ENCODE measurements at places on chromosomes 1 and 21.

DNA sequence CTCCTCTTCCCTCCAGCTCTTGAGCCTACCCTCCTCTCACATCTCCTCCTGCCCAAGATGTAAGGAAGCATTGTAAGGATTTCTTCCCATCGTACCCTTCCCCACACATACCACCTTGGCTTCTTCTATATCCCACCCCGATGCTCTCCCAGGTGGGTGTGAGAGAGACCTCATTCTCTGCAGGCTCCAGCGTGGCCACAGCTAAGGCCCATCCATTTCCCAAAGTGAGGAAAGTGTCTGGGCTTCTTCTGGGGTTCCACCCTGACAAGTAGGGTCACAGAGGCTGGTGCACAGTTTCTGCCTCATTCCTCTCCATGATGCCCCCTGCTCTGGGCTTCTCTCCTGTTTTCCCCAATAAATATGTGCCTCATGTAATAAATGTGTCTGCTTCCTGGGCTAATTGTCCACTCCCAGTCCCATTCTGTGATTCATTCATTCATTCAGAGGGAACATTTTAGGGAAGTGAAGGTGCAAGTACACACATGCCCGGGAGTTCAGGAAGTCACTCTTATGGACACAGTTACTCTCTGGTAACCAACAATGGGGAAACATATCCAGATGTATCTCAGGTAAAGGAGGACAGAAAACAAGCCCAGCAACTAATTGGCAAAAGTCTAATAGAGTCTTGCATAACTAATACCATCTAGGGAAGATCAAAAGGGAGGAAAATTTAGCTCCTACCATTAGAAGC is 1.9 kb downstream of the SPRR4 start:
- DNase-seq, result no peak

- DNase-seq, result no peak
Observed at GRCh38 chr1:22131875-22132486, 10.9 kb downstream of the WNT4 start.

DNA sequence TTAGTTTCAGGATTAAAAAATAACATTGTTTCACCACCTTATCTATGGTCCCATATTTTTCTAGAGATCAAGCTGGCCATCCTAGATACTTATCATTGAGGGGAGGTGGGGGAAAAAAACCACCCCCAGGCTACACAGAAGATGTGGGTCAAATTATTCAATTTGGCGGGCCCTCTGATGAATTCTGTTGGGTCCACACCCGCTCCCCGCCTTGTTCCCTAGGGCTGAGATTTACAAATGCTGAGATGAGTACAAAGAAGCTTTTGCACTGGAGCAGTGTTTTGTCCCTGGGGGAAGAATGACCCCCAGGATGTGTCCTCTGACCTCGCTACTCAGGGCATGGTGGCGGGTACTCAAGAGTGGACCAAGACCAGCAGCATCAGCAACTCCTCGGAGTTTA is 246.9 kb upstream of the TMEM51 start:
- no peak for DNase-seq

- no peak for DNase-seq
Observed at GRCh38 chr1:63442141-63442475, 74.7 kb downstream of the ALG6 start.

- DNase-seq, result no peak
Observed at GRCh38 chr1:32241001-32241763, 5.8 kb upstream of the FAM167B start.

DNA sequence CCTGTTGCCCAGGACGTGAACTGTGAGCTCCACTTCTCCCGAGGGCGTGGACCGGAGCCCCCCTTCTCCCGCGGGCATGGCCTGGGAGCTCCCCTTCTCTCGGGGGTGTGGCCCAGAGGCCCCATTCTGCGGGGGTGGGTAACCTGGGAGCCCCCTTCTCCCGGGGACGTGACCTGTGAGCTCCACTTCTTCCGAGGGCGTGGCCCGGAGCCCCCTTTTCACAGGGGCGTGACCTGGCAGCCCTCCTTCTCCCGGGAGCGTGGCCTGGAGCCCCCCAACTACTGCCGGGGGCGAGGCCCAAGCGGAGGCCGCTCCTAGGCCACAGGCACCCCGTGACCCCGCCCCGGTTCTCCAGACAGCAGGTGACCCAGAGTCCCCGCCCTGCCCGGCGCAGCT is 320 bp downstream of the C1orf174 start:
- peak; percentile 4 for DNase-seq

DNA sequence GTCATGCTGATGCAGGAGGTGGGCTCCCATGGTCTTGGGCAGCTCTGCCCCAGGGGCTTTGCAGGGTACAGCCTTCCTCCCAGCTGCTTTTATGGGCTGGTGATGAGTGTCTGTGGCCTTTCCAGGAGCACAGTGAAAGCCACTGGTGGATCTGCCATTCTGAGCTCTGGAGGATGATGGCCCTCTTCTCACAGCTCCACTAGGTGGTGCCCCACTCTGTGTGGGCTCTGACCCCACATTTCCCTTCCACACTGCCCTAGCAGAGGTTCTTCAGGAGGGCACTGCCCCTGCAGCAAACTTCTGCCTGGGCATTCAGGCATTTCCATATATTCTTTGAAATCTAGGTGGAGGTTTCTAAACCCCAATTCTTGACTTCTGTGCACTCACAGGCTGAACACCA is 1188.6 kb downstream of the MRPL39 start:
- no peak for DNase-seq

GRCh38 chr1:216045400-216045799 is 377.8 kb downstream of the USH2A start:
- peak; percentile 90 for DNase-seq

DNA sequence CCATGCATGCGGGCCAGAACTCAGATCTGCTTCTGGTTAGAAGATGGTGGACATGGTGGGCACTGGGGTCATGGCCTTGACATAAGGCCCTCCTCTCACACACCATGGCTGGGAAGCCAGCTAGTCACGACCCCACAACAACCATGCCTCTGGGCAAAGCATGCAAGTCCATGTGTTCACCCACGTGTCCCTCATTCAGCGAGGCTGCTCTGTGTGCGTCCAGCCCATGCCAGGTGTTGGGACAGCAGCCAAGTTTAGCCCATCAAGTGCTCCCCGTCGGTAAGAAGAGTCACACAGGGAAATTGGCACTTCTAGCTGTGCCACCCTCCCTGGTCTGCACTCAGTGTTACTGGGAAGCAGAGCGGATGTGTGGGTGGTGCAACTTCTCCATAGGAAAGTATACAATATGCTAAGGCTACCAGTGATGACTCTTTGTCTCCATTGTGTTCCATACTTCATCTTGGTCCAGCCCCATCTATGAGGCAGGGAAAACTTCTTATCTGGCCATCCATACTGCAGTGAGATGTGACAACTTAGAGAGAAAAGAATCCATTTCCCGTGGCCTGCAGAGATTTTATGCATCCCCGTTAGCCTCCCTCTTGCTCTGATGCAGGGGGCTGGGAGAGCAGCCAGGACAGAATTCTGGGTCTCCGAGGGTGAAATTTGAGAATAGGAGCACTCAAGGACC is 198.0 kb downstream of the GRIK3 start:
- no peak for DNase-seq

GRCh38 chr1:187682112-187682511 is 853.4 kb downstream of the PLA2G4A start:
- no peak for DNase-seq

DNA sequence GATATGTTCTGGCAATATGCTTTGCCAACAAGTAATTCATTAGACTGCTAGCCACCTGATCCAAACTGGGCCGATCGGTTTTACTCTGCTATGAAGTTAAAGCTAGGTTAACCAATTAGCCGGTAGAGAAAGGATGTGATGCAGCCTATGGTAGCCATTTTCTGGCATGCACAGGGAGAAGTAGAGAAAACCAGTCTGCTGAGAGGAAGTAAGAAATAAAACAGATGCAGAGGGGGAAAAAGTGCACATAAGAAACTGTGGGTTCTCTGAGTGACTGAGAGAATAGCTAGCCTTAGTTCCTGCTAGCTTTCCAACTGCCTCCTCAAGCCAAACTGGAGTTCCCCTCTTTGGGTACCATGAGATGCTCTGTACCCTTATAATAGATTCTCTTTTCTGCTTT is 52.8 kb downstream of the ARID4B start:
- no peak for DNase-seq

GRCh38 chr1:216766633-216767327 is 43.6 kb upstream of the ESRRG start:
- peak; percentile 2 for DNase-seq

DNA sequence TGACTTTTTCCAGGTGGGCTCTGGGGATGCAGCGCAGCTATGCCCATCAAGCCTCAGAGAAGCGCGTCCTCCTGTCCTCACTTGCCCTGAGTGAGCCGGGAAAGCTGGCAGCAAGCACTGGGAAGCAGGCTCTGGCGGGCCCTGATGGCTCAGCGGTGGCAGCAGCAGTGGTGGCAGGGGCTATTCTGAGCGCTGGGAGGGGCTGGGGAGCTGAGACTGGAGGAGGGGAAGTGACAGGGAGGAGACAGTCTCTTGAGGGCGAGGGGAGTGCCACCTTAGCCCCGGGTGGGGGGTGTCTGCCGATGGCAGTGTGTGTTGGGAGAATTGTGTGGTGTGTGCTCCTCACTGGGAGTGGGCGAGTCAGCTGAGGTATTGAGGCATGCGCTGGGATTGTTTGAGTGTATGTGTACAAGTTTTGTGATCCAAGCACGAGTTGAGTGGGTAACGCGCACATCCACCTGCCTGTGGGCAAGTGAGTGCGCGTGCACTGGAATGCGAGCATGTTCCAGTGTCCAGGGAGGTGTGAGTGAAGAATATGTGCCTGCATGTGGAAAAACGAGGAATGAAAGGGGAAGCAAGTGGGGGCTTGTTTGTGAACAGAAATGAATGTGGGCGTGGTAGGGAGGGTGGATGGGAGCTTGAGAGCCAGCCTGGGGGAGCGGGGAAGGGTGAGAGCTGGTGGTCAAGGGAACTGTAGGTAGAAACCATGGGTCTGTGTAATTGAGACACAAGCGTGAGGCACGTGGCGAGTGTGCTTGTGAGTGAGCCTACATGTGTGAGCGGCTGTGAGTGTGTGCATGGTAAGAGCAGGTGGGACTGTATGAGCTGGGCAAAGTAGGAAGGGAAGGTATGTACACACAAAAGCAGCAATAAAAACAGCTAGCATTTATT is 2.9 kb upstream of the FOXO6 start:
- DNase-seq, result no peak

- no peak for DNase-seq
Observed at GRCh38 chr1:27100335-27101053, 54.4 kb downstream of the SLC9A1 start.

DNA sequence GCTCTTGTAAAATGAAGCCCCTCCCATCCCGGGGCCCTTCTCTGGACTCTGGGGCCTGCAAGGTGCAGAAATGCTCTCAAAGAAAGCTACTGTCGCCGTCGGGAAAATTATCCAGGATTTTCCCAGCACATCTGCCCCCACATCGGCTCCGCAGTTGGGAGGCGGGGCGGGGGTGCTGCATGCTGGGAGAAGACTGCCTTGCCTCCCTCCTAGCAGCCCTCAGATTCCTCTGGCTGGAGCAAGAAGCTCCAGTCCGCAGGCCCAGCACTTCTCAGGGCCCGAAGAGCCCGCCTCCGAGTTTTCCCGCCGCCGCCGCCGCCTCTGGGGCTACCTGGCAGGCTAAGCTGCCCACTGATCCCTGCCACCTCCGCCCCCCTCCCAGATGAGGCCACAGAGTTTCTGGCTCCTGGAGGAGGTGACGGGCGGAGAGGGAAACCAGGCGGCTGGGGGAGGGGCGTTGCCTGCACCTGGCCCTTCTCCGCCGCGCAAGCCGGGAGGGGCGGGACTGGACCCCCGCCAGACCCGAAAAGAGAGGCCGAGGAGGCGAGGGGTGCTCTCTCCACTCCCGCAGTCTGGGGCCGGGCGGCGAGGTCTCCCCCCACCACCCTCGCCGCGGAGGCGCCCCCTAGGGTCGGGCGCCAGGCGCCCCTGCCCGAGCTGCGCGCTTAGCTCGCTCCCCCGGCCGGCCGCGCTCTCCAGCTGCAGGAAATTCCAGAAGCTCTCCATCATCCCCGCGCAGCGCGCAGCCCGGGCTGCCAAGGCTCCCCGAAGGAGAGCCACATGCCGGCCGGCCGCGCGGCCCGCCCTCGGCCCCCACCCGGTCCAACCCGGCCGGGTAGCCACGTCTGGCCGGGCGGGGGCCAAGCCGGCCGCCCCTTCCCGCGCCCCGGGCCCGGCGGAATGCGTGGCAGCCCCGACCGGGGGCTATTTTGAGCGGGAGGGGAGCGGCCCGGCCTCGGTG is 28.8 kb downstream of the AHDC1 start:
- peak; percentile 74 for DNase-seq

DNA sequence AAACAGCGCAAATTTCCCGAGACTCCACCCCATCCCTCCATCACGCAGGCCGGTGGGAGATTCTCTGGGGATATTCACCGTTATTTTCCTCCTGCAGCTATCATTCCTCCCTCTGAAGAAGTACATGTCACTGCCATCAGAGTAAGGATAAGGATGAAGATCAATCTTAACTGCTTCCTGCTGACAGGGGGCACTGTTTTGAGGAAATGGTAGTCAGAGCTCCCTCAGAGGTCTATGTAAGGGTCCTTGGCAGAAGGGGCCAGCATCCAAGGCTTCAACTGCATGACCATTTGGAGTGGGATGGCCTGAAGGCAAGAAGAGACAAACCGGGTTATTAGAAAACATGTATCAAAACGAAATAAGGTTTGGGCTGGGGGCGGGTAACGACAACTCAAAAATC is 111.5 kb downstream of the KCNK1 start:
- no peak for DNase-seq

GRCh38 chr1:48677306-48678287 is 99.1 kb downstream of the BEND5 start:
- peak; percentile 35 for DNase-seq

DNA sequence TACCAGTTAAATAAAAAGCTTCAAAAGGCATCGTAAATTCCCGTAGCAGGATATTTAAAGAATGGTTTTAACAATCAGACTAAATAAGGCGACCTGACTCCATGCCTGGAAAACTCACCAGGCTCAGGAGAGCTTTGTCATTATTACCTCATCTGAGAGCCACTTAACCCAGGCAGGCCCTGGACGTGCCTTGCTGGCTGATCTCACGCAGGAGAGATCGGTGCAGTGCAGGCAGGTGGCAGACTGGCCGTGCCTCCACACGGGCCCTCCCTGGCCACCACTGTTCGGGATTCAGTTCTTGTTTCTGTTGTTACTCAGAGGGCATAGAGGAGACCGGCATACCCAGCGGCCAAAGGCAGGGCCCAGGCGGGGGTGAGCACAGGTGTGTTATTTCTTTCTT is 6.4 kb downstream of the MT1HL1 start:
- no peak for DNase-seq

- no peak for DNase-seq
Observed at GRCh38 chr1:3167255-3167654, 98.3 kb downstream of the PRDM16 start.

GRCh38 chr1:56898005-56898373 is 43.4 kb downstream of the C8A start:
- DNase-seq, result no peak

GRCh38 chr1:216533776-216534175 is 110.5 kb upstream of the USH2A start:
- DNase-seq, result no peak

DNA sequence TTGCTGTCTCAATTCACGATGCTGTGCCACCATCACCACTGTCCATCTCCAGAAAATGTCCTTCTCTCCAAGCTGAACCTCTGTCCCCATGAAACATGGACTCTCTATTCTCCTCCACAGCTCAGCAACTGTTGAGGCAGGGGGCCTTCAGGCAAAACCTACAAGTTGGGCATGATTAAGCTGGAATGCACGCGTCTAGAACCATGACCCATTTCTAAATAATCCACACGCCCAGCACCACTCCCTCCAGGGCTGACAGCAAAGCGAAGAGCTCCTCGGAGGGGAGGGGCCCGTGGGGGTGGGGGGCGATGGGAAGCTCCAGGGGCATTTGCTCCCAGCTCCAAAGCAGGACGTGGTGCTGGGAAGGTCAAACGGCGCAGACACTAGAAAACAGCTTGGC is 3.3 kb upstream of the HES5 start:
- DNase-seq, result peak; percentile 58

GRCh38 chr1:202145068-202145743 is 669 bp upstream of the ARL8A start:
- no peak for DNase-seq

Data from amniotic epithelial cell (primary cell).